Motor neuron (in vitro differentiated cells): ENCODE measurements at places on chromosomes 11 and 22. TPM values are rescaled to one million over a fixed set of nuclear protein-coding genes. Genes with fewer than 3 reads are reported as not detected.

DNA sequence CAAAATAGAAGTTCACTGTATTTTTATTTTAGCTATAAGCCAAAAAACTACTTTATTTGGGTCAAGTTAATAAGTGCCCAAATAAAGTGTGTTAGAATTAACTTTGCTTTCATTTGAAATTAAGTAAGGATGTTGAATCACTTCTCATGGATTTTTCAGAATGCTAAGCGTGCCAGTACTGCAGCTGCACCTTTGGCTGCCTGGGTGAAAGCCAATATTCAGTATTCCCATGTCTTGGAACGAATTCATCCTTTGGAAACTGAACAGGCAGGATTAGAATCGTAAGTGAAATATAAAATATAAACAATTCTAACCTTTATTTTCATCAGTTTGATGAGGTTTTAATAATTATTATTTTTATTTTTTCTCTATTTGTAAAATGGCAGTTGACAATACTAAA, 113.6 kb downstream of the DYNC2H1 start:
- ATAC-seq = no peak

- no peak for ATAC-seq
Observed at GRCh38 chr11:94046796-94047195, 25.6 kb downstream of the HEPHL1 start.

DNA sequence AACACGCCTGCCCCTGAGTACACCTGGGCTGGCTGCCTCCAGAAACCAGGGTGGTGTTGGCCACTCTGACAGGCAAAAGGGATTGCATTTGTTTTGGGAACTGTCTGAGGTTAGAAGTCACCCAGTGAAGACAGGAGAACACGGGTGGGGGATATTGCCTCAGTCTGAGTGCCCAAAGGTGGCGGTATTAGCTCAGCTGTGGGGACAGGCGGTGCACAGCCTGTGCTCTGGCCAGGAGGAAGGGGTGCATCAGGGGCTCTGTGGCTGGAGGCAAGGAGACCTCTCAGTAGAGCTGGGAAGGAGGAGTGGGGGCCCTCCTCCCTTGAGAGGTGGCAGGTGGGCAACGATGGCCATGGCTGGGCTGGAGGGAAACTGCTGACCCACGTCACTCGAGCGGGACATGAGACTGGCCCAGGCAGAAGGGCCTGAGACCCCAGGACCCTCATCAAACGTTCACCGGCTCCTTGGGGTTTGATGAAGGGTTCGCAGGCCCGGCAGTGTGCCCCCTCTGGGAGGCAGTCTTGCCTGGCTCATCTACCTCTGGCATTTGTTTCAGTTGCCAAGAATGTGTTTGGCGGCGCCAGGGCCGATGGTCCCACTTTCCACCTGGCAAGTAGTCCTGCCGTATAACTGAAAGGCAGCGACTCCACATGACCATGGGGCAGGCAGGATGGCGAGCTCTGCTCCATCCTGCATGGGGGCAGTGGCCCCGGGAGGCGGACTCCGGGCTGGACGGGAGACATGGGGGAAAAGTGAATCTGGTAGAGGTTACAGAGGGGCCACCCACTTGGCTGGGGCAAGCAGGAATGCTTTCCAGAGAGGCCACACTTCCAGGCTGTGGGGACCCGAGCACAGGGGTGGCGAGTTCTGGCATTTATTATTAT, 52.8 kb upstream of the SMIM38 start:
- ATAC-seq = no peak

- ATAC-seq = no peak
Observed at GRCh38 chr11:120509346-120510053, 2.0 kb upstream of the GRIK4 start.

JAM3 gene
- total RNA-seq = 79.0 and 79.7 TPM in 2 replicates

ZNF74 gene
- total RNA-seq = 12.7 and 13.1 TPM in 2 replicates

GRCh38 chr11:61404641-61405040, 12.3 kb downstream of the TMEM216 start:
- ATAC-seq = no peak

OR8U1 gene
- not detected in 2 replicates for total RNA-seq

OR8H3 gene
- 0.49 TPM in 1 of 2 replicates, not detected in the other for total RNA-seq

TREH gene
- 0.37 and 0.52 TPM in 2 replicates for total RNA-seq
